SJCRH30 (cell line): ENCODE measurements at places on chromosomes 2 and 18. TPM values are rescaled to one million over a fixed set of nuclear protein-coding genes. Genes with fewer than 3 reads are reported as not detected.

- DNase-seq, result no peak
These were observed 83.9 kb downstream of the PIK3C3 start for GRCh38 chr18:42038936-42039335.

GRCh38 chr18:61448316-61448715 is 115.1 kb downstream of the CDH20 start:
- no peak for DNase-seq

DNA sequence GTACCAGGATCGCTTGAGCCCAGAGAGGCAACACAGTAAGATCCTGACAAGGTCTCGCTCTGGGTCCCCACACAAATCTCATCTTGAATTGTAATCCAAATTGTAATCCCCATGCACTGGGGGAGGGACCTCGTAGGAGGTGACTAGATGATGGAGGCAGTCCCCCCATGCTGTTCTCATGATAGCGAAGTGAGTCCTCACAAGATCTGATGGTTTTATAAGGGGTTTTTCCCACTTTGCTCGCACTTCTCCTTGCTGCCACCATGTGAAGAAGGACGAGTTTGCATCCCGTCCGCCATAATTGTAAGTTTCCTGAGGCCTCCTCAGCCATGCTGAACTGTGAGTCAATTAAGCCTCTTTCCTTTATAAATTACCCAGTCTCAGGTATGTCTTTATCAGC is 46.0 kb upstream of the SERTAD2 start:
- DNase-seq, result no peak

GRCh38 chr2:189504238-189504637 is 63.0 kb downstream of the WDR75 start:
- DNase-seq, result peak; percentile 38

DNA sequence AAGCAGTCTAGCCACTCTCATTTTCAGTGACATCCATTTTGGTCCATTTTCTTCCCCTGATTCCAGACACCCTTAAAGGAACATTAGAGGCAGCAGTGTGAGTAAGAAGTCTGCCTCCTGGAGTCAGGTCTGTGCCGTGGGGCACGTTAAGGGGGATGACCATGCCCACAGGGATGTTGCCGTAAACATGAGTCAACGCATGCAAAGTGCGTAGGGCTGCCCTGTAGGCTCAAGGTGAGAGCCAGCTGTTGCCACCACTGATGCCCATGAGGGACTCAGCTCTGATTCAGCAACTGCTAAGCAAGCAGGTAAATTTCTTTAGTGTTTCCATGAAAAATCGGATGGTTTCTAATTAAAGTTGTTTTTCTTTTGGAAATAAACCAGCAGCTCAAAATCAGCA is 61.4 kb upstream of the TFCP2L1 start:
- no peak for DNase-seq

DNA sequence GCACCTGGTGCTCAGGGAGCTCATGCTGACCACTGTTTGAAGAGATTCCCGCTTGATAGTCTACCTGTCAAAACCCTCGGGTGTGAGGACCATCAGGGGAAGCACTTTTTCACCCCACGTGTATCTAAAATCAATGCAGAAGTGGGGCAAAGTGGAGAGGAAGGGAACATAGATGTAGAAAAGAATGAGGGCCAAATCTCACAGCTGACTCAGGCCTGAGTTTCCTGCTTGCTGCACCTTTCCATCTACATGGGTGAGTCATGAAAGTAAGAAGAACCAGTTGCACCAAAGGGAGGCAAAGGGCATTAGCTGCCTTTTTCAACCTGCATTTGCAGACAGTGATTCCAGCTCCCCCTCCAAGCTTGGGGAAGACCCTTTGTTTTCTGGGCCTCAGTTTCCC is 100.2 kb upstream of the MYCN start:
- DNase-seq, result peak; percentile 1

DNA sequence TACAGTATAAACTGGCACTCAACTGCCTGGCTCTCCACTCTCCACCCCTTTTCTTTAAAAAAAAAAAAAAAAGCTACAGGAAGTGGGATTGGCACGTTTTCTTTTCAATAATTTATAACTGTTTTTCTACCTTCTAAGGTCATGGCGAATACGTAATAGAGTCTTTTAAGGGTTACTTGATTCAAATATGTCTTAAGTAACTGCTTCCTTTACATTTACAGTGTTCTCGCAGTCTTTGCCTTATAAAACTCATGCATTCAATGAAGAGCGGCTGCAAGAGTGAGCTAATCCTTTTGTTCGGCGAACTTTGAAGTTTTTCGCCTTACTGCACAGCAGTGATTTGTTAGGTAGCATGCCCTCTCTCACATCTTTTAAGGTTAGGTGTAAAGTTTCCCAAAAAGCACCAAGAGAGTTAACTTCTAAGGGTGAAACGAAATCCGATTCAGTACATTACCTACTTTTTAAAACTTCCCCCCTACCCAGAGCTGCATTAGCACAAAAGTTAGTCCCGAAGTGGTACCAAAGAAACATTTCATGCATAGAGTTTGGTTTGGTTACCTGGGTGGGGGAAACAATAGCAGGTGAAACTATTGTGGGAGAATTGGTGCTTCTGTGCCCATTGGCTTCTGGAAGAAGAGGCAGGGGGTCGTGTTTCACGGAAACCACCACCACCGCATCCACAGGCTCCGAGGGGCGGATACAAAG is 2.0 kb downstream of the KCTD1 start:
- no peak for DNase-seq

The FEV gene
- not detected in 2 replicates for total RNA-seq

The IL37 gene
- 0.22 and 0.25 TPM in 2 replicates for total RNA-seq

The G6PC2 gene
- total RNA-seq, result not detected in 2 replicates

The POTEJ gene
- total RNA-seq, result 0.06 TPM in 1 of 2 replicates, not detected in the other

The IL36A gene
- not detected in 2 replicates for total RNA-seq
